Stimulated activated CD4-positive, alpha-beta T cell treated with anti-CD3 and anti-CD28 coated beads, TNF-alpha, amount 100 ng/mL, for 1 hour (primary cell): ENCODE measurements at places on chromosomes 7 and 10.

GRCh38 chr10:59310324-59310914, 51.9 kb downstream of the FAM13C start:
- DNase-seq = no peak

GRCh38 chr7:142181211-142181610, 69.7 kb downstream of the MGAM2 start:
- no peak for DNase-seq

GRCh38 chr10:75919913-75920312, 488.5 kb downstream of the LRMDA start:
- DNase-seq = no peak

GRCh38 chr10:28592953-28593352, 60.0 kb downstream of the WAC start:
- no peak for DNase-seq

DNA sequence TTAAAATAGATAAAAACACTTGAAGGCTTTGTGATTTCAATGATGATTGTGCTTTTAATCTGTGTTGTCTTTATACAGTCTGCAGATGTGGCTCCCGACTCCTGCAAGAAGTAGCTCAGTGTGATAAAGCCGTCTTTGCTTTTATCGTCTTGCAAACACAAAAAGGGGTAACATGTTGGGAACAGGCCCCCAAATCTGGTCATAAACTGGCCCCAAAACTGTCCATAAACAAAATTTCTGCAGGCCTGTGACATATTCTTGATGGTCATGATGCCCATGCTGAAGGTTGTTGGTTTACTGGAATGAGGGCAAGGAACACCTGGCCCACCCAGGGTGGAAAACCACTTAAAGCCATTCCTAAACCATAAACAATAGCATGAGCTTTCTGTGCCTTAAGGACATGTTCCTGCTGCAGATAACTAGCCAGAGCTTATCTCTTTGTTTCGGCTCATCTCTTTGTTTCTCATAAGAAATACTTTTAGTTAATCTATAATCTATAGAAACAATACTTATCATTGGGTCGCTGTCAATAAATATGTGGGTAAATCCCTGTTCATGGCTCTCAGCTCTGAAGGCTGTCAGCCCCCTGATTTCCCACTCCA, 14.8 kb upstream of the ZNF485 start:
- no peak for DNase-seq

- no peak for DNase-seq
These were observed 100.5 kb downstream of the GTF2IRD1 start for GRCh38 chr7:74554178-74554577.

GRCh38 chr7:133641436-133641835, 388.6 kb downstream of the EXOC4 start:
- no peak for DNase-seq

DNA sequence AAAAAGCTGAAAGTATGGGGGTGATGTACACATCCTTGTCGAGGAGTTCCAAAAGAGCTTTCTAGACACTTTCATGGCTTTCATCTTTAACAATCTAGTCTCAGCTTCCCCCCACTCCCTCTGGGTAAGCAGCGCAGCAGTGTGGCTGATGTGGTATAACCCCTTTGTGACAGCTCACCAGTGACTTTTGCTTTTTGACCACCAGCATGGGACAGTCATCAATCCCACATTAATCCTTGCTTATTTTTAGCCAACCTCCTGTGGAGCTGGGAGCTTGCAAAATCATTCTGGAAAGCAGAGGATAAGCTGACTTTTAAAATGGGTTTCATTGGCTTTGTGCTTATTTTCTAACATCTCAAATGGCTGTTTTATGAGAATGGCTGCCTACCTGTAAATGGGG, 272.7 kb downstream of the HDAC9 start:
- DNase-seq = no peak

GRCh38 chr10:16652154-16652553, 130.5 kb upstream of the C1QL3 start:
- DNase-seq = no peak

- no peak for DNase-seq
These were observed 5.5 kb downstream of the SGCE start for GRCh38 chr7:94650147-94651051.

DNA sequence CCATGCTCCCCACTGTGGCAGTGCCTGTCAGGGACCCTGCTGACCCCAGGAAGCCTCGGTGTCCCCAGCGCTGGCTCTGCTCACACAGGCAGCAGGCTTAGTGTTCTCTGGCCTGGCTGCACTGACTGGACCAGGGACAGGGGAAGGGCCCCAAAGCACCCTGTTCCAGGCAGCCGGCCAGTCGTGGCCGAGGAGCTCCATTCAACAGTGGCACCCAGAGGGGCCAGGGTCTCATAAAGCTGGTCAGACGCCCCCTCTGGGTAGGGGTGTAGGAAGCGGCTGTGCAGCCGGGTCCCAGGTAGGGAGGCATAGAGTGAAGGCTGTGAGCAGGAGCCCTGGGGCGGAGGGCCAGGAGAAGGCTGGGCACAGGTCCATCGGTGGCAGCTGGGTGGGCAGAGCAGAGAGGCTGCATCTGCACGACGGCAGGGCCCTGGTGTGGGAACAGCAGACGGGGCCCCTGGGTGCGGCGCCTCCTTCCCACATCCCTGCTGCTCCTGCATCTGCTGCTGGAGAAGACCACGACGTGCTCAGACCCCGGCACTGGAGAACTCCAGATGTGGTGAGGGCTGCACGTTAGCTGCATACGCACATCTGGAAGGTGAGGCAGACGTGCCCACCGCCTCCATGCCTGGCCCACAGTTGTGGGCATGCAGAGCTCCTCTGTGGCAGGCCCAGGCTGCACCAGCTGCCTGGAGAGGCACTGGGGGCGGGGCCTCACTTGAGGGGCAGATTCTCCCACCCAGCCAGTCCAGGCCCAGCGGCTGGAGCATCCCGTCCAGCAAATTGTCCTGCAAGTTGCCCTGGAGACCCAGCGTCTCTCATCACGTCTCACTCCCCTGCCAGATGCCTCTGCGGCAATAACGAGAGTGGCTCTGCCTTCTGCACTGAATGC, 25.1 kb downstream of the MNX1 start:
- no peak for DNase-seq
